ENCODE measurements at places on chromosomes 13 and 19.

DNA sequence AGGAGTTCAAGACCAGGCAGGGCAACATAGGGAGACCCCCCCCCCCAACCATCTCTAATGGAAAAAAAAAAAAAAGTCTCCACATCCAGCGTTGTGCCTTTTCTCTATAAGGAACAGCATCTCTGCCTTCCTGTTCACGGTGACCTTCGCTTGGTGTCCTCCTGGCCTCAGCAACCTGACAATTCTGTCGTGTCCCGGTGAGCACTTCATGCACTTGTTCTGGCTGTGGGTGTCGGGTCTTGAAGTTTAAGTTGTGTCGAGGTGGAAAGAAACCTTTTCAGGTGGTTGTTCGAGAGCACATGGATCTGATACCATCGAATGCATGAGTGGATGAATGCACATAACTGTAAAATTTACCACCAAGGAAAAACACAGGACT is 594 bp downstream of the ZNF559 start:
- DNase-seq, result no peak

DNA sequence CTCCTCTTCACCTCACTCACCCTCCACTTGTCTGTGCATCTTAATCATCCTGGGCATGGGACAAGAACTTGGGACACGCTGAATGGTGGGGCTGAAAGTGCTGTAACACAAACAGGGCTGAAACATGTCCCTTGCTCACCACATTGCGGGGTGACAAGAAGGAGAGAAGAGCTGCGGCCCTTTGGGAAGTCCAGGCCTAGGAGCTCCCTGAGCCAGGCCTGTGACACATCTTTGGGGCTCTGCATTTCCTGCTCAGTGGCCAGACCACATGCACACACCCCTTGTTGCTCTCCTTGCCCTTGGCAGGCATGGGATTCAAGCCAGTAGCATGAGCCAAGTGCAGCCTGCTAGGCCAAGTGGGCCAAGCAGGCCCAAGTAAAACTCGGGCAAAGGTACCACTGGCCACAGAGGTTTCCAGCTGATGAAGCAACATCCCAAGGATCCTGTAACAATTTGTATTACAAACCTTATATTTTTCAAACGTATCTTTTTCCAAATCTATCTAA is 1384.3 kb upstream of the PCDH20 start:
- DNase-seq, result no peak

- DNase-seq, result no peak
These were observed 20.0 kb downstream of the KLF12 start for GRCh38 chr13:74114202-74114601.

DNA sequence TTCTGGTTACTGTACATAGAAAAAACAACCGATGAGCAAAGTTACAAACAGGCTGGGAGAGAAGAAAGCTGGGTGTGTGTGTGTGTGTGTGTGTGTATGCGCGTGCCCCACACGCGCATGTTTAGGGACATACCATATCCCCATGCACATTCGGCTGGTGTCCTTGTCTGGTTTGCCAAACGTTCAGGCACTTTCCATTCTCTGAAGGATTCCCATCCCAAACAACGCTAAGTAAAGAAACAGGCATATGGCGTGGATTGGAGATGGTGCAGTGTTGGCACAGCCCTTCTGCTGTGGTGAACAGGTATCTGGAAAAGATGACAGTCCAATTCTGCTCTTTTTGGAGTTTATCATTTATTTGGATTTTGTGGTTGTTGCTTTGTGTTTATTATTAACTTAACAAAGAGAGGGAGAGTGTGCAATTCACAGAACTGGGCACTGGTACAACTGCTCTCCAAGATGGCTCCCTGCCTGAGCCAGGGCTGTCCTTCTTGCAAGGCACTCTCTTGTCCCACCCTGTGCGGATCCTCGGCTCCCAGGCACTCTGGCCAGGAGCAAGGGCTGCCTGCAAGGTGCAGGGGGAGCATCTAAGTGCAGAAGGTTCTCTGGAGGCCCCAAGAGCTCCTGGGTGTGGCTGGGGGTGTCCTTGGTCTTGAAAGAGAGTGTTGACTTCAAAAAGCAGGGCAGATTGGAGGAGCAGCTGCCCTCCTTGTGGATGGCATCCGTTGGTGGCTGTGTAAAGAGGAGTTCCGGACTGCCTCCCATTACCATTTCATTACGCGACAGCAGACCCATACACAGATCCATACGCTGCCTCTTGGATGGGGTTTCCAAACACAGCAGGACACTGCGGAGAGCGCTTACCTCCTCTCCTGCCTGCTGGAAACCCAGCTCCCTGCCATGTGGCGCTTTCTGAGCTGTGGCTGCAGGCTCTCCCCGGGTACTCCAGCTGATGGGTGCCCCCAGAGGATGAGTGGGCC is 263.1 kb downstream of the ZNF536 start:
- no peak for DNase-seq

- DNase-seq, result no peak
These were observed 76.6 kb upstream of the KLF12 start for GRCh38 chr13:74210693-74211393.

- no peak for DNase-seq
These were observed 49.4 kb upstream of the INTS6 start for GRCh38 chr13:51502153-51502651.

GRCh38 chr13:98475522-98475921 is 101.4 kb downstream of the STK24 start:
- DNase-seq, result no peak

DNA sequence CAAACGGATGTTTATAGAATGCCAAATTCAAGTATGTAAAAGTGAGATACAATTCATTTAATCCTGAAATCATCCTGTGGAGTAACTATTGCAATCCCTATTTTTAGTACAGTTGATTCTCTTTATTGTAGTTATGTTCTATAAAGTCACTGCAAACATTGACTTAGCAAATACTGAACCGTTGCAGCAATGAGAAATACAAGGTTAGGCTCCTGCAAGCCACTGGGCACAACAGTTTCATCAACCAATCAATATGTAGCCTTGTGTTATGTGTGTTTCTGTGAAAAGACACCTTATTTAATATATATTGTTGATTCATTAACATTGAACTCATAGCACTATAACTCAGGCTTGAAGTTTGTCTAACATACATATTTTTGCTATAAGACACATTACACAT is 174.4 kb downstream of the DCT start:
- no peak for DNase-seq

DNA sequence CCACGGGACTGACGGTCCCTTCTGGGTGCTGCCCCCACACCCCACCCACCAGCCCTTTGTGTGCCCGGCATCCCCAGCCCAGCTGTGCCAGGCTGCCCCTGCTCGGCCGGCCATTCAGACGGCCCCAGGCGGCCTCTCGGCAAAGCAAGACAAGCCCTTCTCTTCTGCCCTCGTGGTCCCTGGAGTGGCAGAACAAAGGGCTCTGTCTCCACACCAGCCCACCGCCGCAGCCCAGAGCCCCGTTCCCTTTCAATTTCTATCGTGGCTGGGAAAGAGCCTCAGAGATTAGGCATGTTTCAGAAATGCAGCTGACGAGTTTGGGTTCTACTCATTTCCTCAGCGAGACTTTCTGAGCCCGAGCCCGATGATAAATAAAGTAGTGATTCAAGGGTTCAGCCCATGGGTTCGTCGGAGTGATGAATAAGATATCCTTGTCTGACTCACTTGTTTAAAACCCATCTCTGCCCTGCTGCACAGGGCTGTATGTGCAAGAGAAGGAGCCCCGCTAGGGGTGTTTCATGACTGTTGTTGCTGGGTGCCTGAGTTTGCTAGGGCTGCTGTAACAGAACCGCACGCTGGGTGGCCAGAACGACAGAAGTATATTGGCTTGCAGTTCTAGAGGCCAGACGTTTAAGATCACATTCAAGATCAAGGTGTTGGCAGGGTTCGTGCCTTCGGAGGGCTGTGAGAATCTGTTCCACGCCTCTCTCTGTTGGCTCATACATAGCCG is 4.3 kb downstream of the MYO9B start:
- DNase-seq, result no peak

DNA sequence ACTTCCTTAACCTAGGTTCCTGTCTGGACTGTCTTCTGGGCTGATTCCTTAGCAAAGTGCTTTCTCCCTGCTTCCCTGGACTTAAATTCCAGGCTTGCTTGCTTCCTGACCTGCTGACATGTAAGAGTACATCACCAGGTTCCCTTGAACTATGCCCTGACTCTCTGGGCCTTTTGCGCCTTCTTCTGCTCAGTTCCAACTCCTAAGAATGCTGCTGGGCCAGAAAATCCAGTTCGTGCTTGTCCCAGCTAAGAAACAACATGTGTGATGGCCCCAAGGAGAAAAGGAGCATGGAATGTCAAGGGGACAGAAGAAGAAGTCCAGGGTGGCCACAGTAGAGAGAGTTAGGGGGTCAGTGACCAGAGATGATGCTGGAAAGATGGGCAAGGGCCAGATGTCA is 42.6 kb upstream of the MBNL2 start:
- DNase-seq, result no peak

DNA sequence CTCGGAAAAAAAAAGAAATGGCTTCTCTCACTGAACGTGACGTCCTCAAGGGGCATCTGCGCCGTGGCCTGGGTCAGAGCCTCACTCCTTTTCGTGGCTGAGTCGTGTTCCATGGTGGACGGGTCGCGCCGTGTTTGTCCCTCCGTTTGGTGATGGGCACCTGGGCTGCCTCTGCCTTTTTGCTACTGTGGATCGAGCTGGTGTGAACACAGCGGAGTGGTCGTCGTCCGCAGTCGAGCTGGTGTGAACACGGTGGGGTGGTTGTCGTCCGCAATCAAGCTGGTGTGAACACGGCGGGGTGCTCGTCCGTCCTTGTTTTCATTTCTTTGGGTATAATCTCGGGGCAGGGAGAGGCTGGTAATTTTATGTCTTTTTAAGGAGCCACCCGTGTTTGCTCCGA is 11.6 kb downstream of the HCN2 start:
- DNase-seq, result no peak

DNA sequence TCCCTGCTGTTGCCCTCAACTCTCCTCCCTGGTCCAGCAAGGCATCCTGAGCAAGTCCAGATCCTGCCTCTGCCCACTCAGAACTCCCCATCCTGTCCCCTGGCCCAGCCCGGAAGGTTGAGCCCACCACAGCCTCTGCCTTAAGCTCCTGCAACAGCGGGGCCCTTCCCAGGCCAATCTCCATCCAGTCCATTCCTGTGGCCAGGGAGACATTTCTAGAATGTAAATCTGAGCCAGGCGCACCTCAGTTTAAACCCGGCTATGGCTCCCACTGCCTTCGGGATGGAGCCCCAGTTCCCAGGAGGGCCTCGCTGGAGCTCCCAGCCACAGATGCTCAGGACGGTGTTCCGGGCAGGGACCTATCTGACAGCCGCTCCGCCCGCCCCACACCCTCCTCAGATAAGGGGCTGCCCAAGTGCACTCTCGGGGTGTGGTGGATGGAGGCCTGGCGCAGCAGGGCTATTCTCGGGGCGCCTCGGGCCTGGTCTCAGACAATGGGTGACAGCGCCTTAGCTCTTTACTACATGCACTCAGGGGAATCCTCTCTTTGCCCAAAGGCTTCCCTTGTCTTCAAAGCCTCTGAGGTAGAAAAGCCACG is 5.3 kb downstream of the TRAPPC6A start:
- DNase-seq, result no peak

- DNase-seq, result no peak
These were observed 237.8 kb downstream of the TUBA3C start for GRCh38 chr13:18943721-18944391.

- DNase-seq, result no peak
These were observed 1.7 kb downstream of the YJEFN3 start for GRCh38 chr19:19530423-19530804.

- no peak for DNase-seq
These were observed 244.8 kb downstream of the PCDH20 start for GRCh38 chr13:61170856-61171255.

GRCh38 chr19:18041054-18041453 is 33.1 kb downstream of the ARRDC2 start:
- DNase-seq, result no peak

GRCh38 chr13:99278200-99278599 is 20.0 kb upstream of the GPR18 start:
- no peak for DNase-seq

All from NCI-H748 treated with DMSO at 0.1 percent for 48 hours (cell line).